ENCODE measurements at places on chromosomes 2 and 18.

DNA sequence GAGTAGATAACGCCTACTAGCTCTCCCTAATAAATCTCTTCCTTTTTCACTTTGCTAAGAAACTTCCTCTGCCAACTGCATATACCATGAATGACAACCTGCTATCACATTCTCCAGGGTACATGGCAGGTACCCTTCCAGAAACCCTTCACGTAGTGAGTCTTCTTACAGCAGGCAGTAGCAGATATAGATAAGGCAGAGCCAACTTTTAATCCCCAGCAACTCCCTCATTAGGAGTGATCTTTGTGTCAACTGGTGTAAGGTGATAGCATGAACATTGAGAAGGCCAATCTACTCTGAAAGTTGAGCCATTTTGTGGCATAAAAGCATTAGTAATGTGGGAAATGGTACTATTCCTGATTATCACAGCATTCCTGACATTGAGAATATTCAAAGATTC lies 5.7 kb upstream of the STK17B start:
- no peak overlapping the region for H3K27ac ChIP-seq
- peaks cover 23% of the 10 kb centered on the region for H3K27me3 ChIP-seq
- H3K4me3 ChIP-seq: no peak overlapping the region

GRCh38 chr2:238709325-238710025 lies 138.4 kb upstream of the TWIST2 start:
- H3K4me3 ChIP-seq: no peak overlapping the region
- no peaks in the 10 kb centered on the region for H3K4me1 ChIP-seq
- peak; percentile 3 for DNase-seq

- H3K36me3 ChIP-seq: no peaks in the 10 kb centered on the region
- no peaks in the 10 kb centered on the region for H3K27me3 ChIP-seq
- peak; percentile 53 for DNase-seq
- H3K4me3 ChIP-seq: no peak overlapping the region
- H3K4me1 ChIP-seq: peaks cover 12% of the 10 kb centered on the region
- no peak overlapping the region for H3K27ac ChIP-seq
Measured at GRCh38 chr2:190697421-190697820, 48.5 kb downstream of the NAB1 start.

DNA sequence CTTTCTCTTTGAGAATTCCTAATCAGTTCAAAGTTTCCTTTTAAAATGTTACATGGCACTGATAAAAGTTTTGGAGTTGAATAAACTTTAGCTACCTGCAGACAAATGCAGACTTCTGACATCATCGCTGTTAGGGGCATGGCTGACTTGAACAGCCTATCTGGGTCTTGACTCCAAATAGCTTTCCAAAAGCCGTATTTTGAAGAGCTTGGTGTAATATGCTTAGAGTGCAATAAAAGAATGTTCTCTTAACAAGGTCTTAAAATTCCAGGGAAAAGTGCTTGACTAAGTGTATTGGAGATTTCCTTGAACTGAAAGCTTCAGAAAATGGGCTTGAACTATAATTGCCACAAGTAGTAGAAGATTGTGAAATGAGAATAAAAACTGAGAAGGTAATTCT lies 342.9 kb upstream of the DCC start:
- no peaks in the 10 kb centered on the region for H3K27me3 ChIP-seq
- no peak overlapping the region for H3K4me3 ChIP-seq
- H3K27ac ChIP-seq: no peak overlapping the region
- no peaks in the 10 kb centered on the region for H3K36me3 ChIP-seq

All from endodermal cell (in vitro differentiated cells).